Nucleus accumbens (tissue), 56 donors: ENCODE measurements at places on chromosomes 12 and 14.

DNA sequence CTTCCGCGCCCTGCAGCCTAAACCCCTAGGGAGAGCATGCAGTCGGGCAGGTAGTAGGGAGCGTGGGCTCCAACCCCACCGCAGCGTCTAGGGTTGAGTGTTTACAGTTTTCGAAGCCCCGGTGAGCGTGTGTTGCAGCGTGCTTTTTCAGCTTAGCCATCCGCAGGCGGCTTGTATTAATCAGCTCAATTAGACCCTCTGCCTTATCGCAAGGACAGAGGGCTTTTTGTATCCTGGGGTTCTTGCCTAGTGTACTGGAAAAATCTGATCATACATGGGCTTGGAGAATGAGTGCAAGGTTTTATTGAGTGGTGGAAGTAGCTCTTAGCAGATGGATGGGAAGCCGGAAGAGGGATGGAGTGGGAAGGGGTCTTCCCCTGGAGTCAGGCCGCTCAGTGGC, 44.4 kb upstream of the GNG2 start:
- no peak for DNase-seq

DNA sequence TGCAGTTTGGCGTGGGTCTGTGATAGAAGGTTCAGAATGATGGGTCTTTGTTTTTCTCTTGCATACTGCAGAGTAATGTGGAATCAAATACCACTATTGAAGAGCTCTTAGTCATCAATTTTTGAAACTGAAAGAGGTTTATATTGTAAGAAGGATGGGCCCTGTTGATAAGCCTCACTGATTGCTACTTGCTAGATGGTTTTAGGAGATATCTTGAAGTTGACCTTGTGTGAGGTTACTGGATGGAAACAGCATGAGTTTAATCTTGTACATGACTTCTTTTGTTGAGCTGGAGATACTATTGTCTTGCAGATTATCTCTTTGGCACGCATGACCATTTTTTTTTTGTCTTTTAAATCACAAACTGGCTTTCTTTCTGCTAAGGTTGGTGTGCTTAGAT, 13.8 kb downstream of the BICD1 start:
- DNase-seq, result no peak

DNA sequence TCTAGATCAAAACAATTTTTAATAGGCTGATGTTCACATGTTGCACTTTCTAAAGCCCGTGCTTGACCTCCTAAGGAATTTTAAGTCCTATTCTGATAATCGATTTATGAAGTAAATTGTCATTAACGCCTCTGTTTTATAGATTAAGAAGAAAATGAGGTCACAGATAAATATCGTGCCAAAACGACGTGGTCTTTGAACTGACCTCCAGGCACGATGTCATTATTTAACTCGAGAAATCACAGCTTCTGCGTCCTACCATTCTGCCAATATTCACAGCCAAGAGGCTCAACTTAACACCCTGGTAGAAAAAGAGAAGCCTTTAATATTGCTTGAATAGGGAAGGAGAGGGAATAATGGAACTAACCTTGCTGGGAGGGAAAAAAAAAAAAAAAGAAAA, 888 bp upstream of the EEA1 start:
- DNase-seq, result no peak

GRCh38 chr12:123512838-123513665, 20.5 kb downstream of the RILPL1 start:
- no peak for DNase-seq

- DNase-seq, result no peak
Measured at GRCh38 chr12:20142316-20142715, 226.0 kb upstream of the PDE3A start.

GRCh38 chr12:123351349-123351748, 13.3 kb downstream of the SBNO1 start:
- no peak for DNase-seq

DNA sequence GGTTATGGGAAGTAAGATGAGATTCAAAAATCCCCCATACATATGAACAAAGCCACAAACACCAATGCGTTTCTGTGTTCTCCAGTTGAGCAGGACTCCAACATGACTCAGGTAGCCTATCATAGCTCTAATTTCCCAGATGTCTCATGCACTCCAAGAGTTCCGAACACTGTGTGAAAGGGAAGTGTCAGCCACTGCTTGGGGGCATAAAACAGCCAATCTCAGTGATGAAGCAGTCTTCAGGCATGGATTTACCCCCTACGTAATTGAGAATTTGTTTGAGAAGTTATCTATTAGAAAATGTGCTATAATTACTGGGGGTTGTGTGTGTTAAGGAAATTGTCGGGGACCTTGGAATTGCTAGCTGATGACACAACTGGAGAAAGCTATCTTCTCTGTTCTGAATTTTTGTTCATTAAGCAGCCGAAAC, 153.9 kb upstream of the AVPR1A start:
- DNase-seq, result no peak

DNA sequence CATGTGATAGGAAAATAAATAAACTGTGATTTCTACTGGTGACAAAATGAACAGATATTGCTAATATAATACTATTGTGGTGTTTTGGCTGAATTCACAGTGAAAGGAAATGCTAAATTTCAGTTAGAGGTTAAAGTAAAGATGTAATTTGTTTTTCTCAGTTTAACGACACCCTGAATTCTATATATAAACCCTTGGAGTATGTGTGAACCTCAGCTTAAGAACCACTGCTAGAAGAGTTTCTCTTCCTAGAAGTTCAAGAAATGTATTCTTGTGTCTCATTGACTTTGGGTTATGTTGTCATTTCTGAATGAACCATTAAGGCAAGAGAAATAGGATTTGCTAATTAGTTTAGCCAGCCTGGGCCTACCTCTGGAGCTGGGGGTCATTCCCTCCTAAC, 8.2 kb downstream of the FBXO34 start:
- no peak for DNase-seq

- no peak for DNase-seq
Measured at GRCh38 chr12:3803865-3804472, 51.1 kb upstream of the CRACR2A start.

GRCh38 chr12:56020423-56021184, at the start of gene IKZF4:
Gene IKZF4 (plus strand): TSS chr12:56021043. CDS start chr12:56021494, 451 bp downstream.
- no peak for DNase-seq

- DNase-seq, result no peak
Measured at GRCh38 chr14:99475660-99476059, 5.0 kb downstream of the SETD3 start.

DNA sequence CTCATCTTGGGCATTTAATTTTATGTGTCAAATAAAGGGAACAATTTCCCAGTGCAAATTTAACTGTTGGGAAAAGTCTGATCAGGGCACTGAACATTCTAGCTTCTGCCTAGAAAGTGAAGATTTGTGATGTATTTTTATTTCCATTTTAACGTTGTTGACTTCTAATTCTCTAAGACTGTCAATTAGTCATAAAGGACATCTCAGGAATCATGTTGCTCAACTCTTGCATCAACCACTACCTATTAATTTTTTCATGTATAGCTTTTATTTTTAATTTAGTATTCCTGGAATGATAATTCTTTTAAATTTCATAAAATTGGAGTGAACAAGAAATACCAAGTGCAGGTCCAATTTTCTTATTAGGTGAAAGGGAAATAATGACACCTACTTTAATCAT, 87.9 kb upstream of the METAP2 start:
- DNase-seq, result no peak

DNA sequence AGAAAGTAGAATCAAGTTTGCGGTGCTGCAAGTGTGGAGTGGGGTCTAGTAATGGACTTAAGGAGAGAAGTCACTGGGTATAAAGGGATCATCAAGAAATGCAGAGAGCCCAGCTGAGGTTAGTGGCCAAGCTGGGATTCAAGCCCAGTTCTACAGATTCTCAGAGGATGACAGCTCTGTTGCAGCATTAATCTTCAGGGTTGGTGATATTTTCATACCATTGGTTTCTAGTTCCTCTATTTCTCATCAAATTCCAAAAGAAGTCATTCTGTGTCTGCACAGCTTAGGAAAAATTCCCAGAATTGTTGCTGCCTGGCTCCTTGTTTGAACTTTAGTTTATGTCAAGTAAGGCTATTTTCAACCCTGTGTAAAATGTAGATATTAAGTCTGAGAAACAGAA, 169.5 kb upstream of the NTF3 start:
- DNase-seq, result no peak

DNA sequence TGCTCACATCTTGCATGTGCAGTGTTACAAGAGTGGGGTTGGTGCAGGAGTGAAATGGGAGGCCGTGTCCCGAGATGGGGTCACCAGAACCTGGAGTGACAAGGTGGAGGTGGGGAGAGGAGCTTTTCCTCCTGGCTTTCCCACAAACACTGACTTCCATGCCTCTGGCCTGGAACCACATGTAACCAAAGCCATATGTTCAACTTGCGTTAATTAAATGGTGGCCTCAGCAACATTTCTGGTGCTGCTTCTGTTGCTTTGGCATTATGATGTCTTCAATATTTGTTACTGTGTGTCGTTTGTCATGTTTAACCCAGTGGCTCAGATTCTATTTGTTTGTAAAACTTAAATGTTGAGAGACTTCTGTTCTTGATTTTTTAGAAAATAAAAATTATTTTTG, 110.2 kb downstream of the VCPKMT start:
- DNase-seq, result no peak

DNA sequence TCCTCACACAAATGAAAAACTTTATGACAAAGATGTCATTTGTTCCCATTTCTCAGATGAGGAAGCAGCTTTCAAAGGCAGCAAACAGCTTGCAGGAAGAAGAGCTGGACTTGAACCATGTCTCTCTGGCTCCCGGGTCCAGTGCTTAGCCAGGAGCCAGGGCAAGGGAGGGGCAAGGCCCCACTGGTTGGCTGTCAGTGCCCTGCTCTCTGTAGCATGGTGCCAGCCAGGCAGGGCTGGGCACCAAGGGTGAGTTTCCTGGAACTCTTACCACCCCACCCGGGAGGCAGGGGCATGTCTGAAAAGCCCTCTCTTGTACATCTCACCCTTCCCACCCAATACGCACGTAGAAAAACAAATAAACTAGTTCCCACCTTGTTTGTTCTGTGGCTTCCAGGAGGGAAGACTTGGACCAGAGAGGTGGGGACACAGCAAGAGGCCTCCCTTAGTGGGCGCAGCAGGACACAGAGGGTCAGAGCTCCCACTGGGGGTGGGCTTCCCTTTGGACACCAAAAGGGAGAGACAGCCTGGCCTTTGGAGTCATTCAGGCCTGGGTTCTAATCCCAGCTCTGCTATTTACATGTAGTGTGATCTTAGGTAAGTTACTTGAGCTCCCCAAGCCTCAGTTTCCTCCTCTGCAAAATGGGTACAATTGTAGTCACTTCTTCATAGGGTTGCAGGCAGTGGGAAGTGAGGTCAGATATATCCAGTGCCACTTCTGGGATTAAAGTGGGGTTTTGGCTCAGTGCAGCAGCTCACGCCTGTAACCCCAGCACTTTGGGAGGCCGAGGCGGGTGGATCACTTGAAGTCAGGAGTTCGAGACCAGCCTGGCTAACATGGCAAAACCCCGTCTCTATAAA, 17.2 kb downstream of the TRPV4 start:
- DNase-seq, result no peak

DNA sequence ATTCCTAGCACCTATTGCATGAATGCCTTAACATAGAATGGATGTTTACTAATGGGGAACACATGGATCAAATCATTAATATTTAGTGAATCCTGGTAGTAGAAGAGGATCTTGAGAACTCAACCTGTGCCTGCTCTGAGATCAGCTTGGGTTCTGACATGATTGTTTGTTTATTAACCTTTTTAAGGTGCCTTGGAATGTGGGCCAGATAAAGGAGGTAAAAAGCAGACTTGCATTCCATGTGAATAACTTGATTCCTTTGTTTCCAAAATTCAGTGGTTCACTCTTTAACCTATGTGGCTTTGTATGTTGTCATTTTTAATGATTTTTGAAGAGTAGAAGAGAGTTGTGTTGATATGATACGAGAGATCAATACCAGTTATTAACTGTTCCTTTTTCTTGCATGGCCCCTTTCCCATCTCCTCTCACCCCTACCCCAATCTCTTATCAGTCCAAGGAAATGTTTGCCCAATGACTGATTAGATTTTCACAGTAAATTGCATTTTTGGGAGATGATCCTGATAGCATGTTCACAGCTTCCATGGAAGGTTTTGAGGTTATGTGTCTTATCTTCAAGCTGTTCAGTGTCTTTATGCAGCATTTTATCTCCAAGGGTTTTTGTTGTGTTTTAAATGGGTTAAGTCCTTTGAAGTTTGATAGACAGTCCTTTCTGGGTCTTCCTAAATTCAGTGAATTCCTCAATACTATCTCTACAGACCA, 193.7 kb upstream of the FRMD6 start:
- DNase-seq, result no peak

GRCh38 chr14:85762526-85762925, 232.6 kb downstream of the FLRT2 start:
- DNase-seq, result no peak

GRCh38 chr14:100305324-100306100, 732 bp downstream of the SLC25A29 start:
- DNase-seq, result no peak

GRCh38 chr14:99668307-99669295, 15.5 kb upstream of the CYP46A1 start:
- no peak for DNase-seq

DNA sequence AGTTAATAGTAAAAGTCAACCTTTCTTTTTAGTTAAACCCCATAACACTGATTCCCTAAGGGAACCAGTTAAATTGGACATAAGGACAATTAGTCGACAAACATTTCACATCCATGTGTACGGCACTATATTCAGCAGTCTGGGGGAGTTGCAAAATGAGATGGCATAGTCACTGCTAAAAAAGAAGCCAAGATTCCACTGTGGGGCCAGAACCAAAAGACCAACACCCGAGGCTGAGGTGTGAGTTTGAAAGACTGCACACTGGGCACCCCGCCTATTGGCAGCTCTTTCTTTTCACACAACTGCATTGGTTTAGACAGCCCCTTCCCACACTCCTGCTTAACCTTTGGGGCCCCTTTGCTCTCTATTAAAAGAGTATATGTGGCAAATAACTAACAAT, 16.7 kb downstream of the SETD3 start:
- DNase-seq, result no peak

DNA sequence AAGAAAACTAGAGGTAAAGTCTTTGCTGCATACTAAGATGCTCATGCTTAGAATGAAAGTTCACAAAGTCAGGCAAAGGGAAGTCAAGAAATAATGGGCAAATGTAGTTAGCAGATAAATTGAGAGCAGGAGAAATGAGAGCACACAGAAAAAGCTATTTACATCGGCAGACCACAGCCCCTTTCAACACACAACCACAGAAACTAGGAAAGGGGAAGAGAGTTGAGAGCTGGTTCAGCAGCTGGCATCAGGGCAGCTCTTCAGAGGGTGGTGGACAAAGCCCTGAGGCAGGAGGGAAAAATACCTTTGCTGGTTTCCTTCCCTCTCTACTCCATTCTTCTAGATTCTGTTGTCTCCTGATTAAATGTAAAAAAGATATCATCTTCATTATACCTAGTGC, 95.4 kb upstream of the ANO4 start:
- no peak for DNase-seq

GRCh38 chr12:1204581-1205121, 213.6 kb downstream of the ERC1 start:
- no peak for DNase-seq

GRCh38 chr12:52284562-52285171, 6.7 kb downstream of the KRT81 start:
- no peak for DNase-seq

GRCh38 chr14:61563880-61564617, 131.3 kb upstream of the HIF1A start:
- DNase-seq, result no peak
